ENCODE measurements at places on chromosomes 6 and 20. TPM values are rescaled to one million over a fixed set of nuclear protein-coding genes. Genes with fewer than 3 reads are reported as not detected.

Gene FILIP1
- total RNA-seq: 6.0 TPM

Gene PRDM13
- total RNA-seq: not detected

Gene SEL1L2
- total RNA-seq: not detected

Gene EPB41L1
- 32.6 TPM for total RNA-seq

Gene PLEKHG1
- total RNA-seq: 6.8 TPM

Gene ZNF831
- not detected for total RNA-seq

Gene OXT
- 0.92 TPM for total RNA-seq

Gene GTSF1L
- not detected for total RNA-seq

Gene PPIL6
- 2.6 TPM for total RNA-seq

Gene BMP7
- total RNA-seq: 12.8 TPM

Gene RAD21L1
- total RNA-seq: not detected

Gene WFDC10B
- not detected for total RNA-seq

Gene TEAD3
- 20.4 TPM for total RNA-seq

Gene HDGFL1
- not detected for total RNA-seq

Gene PRND
- total RNA-seq: 0.70 TPM

Gene UBE2J1
- 68.1 TPM for total RNA-seq

Gene LAMA4
- total RNA-seq: 19.1 TPM

Gene SLC18B1
- 28.8 TPM for total RNA-seq

Data from hepatocyte (in vitro differentiated cells).